ENCODE measurements at places on chromosomes 7 and 10.

- no peak for DNase-seq
These were observed 13.8 kb downstream of the CYTH3 start for GRCh38 chr7:6258440-6259182.

DNA sequence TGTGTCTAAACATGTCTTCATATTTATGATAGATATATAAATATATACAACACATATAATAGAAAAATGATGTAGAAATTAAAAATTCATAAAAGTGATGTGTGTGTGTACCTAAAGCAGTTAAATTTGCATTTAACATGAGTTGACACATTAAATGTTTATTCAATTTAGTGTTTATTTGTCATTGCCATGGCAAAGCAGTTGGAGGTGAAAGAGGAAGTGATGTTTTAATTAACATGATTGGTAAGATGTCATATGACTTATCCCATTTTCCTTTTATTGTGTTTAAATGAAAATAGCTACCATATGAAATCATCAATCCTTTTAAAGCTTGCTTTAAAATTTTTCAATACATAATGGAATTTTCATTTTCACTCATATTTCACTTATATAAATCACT is 452.6 kb downstream of the SUGCT start:
- no peak for DNase-seq

DNA sequence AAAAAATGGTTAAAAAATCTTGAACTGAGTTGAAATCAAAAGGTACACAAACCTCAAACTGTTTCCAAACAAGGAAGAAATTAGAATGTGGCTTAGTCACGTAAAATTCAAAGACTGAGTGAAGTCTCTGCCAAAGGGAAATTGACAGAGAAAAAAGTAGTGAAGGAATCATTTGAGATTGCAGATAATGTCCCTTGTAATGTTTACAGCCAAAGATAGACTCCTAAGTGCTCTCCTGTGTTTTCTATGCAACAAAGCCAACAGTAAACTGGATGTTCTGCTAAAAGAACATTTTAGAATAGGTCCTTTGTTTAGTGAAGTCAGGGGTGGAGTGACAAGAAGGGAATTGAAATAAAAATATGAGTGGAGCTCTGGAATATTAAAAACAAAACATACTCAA is 117.9 kb downstream of the ITGA8 start:
- no peak for DNase-seq

GRCh38 chr7:72429316-72429715 is 17.2 kb upstream of the CALN1 start:
- no peak for DNase-seq

GRCh38 chr10:43913676-43914235 is 265.1 kb upstream of the ZNF32 start:
- DNase-seq: no peak

GRCh38 chr10:104300002-104300735 is 31.2 kb downstream of the GSTO2 start:
- DNase-seq: no peak

DNA sequence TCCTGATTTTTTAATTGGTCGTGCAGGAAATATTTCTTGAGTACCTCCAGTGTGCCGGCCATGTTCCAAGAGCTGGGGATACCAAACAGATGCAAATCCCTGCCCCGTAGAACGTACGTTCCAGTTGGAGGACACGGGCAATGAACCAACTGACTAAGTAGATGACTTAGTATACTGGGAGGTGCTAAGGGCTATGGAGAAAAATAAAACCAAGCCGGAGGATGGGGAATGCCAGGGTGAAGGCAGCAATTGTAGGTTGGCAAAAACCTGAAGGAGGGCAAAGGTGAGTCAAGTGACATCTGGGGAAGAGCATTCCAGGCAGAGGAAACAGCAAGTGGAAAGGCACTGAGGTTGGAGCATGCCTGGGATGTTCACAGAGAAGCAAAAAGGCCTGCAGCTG is 6.8 kb upstream of the VSIR start:
- no peak for DNase-seq

DNA sequence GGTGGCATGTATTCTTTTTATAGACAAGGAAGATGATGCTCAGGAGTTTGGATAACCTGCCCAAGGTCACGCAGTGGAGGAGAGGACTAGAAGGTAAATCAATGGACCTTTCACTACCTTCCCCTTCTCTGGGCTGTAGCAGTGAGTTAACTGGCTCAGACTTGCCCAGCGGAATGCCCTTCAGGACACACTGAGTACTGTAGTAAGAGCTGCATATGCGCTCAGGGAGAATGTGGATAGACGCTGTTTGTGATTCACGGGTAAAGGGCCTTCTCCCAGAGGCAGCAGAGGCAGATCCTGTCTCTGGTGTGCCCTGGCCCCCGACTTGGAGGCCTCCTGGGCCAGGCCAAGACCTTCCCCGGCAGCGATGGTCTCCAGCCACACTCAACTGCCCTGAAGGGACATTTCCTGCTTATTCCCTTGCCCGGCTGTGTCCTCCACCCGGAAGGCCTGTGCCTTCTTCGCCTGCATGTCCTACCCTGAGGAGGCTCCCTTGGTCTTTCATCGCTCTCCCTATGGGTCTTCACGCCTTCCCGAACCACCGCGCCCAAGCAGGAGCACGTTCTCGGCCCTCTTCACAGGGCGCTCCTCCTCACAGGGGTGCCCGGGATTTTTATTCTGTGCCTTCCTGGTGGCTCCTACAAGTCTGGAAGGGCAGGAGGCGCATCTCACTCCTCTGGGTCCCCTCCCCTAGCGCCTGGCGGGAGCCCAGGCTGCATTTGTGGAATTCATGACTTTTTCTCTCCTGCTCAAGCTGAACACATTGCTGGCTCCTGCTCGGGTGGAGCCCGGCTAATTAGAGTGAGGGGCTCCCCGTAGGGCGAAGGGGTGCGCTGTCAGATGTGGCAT is 1.8 kb upstream of the IKZF1 start:
- DNase-seq: no peak

DNA sequence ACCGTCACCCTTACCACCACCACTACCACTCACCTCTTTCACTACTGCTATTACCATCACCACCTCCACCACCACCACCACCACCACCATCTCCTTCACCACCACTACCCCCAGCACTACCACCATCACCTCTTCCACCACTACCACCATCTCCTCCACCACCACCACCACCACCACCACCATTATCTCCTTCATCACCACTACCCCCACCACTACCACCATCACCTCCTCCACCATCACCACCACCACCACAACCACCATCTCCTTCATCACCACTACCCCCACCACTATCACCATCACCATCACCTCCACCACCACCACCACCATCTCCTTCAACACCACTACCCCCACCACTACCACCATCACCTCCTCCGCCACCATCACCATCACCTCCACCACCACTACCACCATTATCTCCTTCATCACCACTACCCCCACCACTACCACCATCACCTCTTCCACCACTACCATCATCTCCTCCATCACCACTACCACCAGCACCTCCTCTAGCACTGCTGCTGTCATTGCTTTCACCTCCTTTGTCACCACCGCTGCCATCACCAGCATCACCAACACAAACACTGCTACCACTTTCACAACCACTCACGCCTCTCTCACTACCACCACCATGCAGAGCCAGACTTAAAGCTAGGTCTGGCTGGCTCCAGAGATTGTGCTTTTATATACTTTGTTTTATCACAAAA is 109.3 kb downstream of the ICA1 start:
- DNase-seq: no peak

DNA sequence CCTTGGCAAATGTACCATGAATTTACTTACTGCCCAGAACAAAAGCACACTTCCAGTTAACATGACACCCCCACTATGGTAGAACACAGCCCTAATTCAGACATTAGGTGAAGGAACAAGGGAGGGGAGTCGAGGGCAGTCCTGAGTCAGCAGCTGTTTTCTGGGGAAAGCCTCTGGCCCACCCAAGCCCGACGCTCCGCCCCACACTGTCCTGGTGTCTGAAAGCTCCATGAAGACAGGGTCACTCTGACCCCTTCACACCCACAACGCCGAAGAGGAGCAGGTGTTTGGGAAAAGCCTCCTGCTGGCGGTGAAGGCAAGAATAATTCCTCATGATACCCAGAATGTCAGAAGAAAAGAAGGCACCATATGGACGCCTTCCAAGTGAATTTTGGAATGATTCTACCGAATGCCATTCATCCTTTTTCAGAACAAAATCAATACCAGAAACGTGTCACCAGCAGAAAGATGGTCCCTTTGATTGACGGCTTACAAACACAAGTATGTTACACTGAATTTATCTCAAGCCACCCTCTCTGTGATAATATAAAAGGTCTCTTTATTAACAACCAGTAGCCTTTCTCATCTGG is 172.1 kb downstream of the DIP2C start:
- no peak for DNase-seq

DNA sequence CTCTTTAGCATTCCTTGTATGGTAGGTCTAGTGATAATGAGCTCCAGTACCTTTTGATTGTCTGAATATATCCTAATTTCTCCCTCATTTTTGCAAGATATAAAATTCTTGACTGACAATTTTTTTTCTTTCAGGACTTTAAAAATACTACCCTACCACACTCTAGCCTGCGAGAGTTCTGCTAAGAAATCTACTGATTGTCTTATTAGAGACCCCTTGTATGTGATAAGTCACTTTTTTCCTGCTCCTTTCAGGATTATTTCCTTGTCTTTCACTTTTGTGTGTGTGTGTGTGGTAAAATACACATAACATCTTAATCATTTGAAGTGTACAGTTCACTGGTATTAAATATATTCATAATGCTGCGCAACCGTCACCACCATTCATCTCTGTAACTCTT is 68.7 kb upstream of the PPP1R9A start:
- no peak for DNase-seq

- DNase-seq: no peak
These were observed 39.3 kb downstream of the ANK3 start for GRCh38 chr10:60350400-60350799.

GRCh38 chr10:69340695-69341094 is 62.4 kb downstream of the HK1 start:
- no peak for DNase-seq

GRCh38 chr7:69651101-69651590 is 52.9 kb downstream of the AUTS2 start:
- peak; percentile 9 for DNase-seq

GRCh38 chr10:7696545-7696944 is 6.6 kb upstream of the ITIH2 start:
- DNase-seq: no peak

GRCh38 chr7:47483604-47484273 is 98.2 kb downstream of the TNS3 start:
- no peak for DNase-seq

- no peak for DNase-seq
These were observed 140.5 kb downstream of the PRKAG2 start for GRCh38 chr7:151736403-151736909.

DNA sequence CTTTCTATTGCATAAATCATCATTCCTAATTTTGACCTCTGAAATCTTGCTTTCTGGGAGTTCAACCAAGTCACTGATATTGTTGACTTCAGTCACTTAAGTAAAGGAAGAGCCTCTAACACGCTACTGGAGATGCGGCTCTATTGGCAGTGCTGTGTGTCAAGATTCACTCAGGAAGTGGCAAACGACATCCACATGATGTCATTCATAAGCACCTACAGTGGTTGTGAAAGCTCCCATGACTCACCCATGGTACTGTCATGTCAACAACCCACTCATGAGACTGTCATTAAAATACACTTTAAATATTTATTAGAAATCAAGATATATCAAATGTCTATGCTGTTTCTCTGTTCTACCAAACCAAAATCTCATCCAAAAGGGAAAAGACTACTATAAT is 52.5 kb upstream of the LHFPL3 start:
- no peak for DNase-seq

DNA sequence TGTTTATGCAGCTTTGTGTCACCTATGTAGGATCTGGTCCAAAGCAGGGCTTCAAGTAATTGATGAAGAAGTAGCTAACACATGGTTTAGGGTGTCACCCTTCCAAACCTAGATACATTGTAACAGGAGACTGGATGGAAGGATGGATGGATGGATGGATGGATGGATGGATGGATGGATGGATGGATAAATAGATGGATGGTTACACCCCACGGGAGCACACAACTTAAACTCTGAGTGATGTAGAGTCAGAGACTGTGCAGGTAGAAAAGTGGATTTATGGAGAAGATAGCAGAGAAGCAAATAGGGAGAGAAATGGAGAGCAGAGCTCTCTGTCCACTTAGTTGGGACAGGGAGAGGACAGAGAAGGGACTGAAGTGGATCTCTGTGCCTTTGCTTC is 78.4 kb downstream of the NHLRC2 start:
- DNase-seq: no peak

GRCh38 chr10:31262672-31263071 is 56.3 kb upstream of the ZEB1 start:
- DNase-seq: no peak

- DNase-seq: no peak
These were observed 633.5 kb upstream of the GALNT17 start for GRCh38 chr7:70498232-70498992.

- DNase-seq: no peak
These were observed 34.8 kb downstream of the SKIDA1 start for GRCh38 chr10:21490711-21491105.

DNA sequence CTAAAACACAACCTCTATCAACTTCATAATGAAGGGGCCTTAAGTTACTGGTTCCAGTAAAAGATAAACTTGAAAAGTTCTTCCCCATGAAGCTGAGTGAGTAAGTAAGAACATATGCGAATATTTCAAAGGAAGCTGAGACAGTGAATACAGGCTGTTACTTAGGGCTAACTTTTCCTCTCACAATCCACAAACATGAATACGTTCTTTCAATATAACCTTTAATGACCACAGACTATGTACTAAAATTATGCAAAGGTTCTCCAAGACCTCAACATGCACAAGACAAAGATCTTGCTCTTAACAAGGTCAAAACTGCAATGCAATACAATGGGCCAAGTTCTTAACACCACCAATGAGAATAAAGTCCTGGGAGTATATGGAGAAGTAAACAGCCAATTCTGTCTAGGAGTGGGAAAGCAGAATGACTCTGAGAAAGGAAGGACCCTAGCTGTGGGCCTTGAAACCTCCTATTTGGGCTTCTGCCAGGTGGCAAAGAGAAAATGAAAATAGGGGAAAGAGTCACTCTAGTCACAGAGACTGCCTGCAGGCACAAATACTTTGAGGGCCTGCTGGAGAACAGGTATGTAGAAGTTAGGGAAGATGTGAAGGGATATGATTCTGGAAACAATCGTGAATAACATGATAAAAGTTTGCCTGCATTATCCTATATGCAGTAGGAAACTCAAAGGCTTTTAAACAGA is 43.7 kb downstream of the OSBPL3 start:
- no peak for DNase-seq

DNA sequence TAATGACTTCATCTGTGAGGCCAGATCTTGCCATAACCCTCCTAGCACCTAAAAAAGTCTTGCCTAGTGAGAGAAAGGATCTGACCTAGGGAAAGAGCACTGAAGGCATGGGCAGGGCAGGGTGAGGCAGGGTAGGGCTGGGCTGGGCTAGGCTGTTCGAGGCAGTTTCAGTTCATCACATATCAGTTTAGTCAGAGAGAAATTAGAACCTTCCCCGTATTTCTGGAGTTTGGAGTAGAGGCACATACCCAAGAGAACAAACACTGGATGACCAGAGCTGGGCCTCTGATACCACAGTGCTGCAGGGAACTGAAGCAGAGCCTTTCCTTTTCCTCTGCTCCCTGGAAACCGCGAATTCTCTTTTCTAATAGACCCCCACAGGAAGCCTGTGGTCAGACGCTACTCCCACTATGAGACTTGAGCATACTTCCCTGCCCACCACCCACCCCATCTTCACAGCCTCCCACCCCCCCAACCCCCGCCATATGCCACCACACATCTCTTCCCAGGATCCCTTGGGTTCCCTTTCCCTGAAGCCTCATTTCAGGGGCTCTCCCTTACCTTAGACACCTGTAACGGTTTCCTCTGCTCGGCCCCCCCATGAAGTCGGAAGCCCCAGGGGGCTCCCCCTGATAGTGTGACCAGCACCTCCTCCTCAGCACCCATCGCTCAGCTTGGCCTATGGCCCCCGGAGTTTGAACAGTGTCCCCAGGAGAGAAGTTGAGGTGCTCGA is 406 bp downstream of the SYNPO2L start:
- no peak for DNase-seq

All from T-helper 2 cell (primary cell).